NCI-H1930 (cell line): ENCODE measurements at places on chromosomes 5 and 9.

DNA sequence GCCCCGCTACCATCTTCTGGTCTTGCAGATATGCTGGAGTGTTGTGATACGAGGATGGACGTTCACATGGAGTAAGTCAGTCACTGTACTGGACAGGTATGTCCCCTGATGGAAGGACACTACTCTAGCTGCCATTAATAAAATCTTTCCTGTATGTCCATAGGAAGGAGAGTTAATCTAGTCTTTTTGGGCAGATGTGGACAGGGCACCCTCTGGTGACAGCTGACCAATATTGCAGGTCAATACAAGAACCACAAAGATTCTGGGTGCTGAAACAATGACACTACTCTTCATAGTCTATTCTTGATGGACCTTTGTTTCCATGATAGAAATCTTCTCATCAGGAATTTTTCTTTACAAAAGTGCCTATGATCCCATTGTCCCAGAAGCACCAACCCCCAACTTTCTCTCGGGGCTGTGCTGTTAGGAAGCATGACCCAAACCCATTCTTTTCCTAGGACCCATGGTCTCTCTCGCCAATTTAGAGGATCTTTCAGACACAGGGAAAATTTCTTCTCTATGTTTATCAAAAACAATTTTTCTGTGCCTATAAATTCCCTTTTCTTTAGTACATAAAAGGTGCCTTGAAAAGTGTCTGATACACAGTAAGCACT is 376.9 kb downstream of the DTWD2 start:
- no peak for DNase-seq

DNA sequence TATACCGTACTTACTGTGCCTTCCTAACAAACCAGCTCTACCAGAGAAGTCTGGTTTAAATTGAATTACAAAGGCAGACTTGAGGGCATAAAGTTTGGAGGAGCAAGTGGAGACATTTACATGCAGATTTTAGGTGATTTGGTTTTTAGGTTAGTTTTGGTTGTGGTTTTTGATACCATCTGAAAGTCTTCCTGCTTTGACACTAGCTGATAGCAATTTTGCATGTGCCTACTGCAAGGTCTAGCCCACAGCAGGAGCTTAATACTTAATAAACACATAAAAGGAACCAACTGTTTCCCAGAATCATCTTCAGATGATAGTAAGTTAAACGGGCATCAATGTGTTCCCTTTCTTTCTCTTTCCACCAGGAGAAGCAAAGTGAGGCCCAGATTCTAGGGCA is 3.4 kb upstream of the ESM1 start:
- no peak for DNase-seq

GRCh38 chr9:89872913-89873707 is 268.3 kb downstream of the GADD45G start:
- DNase-seq = no peak

DNA sequence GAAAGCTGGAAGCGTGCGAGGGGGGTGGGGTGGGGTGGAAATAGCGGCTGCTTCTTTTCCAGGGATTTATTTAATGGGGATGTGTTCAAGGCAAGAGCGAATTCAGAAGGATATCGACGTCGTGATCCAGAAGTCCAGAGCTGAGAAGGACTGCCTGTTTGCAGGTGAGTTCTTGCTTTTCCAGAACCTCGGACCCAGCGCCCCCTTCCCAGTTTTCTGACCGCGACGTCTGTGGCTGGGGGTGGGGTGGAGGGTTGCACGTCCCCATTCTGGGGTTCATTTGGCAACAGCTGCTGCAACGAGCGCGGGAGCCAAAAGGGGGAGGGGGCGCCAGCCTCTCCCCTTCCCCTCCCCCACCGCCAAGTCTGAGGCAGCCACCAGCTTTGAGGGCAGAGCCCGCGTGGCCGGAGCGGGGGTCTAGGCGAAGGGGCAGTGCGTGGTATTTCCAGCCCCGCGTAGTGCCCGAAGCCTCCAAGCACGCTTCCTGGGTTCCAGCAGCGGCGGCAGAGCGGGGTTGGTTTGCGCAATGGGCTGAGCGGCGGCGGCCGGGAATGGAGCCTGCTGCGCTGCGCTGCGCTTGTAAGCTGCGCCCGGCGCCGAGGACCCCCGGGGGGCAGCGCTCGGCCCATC is 701 bp downstream of the PARP8 start:
- peak; percentile 39 for DNase-seq

DNA sequence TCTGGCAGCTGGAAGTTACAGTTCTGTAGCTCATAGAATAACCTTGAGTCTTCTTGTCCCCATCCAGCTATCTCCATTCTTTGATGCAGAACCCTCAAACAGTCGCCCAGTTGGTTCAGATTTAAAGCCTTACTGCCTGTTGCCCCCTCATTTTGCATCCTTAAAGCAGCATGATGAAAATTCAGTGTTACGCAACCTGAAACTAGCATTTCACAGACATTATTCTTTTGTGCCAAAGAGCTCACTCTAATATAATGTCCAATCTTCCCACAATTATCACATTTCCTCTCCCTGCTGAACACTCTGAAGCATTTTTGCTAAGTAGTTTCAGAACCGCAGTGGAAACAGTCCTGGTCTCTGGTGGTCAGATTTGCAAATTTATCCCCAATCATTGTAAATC is 318.0 kb downstream of the PSAT1 start:
- no peak for DNase-seq

DNA sequence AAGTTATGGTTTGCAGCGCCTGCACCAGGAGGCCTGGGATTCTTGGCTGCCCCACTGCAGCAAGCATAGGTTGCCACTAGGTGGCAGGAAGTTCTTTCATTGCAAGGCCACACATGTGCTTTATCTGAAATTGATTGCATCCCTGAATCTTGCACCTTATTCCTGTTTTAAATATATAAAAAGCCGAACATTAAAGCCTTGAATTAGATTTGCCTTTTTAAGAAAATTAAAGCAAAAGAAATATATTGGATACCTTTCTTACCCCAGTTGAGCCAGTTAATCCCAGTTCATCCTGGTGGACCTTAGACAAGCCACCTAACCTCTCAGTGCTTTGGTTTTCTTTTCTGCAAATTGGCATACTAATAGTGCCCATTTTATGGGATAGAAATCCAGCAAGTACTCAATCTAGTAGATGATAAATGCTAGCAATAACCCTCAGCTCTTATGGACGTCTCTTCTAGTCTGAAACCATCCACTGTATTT is 6.3 kb upstream of the TRMT10B start:
- DNase-seq = peak; percentile 48

DNA sequence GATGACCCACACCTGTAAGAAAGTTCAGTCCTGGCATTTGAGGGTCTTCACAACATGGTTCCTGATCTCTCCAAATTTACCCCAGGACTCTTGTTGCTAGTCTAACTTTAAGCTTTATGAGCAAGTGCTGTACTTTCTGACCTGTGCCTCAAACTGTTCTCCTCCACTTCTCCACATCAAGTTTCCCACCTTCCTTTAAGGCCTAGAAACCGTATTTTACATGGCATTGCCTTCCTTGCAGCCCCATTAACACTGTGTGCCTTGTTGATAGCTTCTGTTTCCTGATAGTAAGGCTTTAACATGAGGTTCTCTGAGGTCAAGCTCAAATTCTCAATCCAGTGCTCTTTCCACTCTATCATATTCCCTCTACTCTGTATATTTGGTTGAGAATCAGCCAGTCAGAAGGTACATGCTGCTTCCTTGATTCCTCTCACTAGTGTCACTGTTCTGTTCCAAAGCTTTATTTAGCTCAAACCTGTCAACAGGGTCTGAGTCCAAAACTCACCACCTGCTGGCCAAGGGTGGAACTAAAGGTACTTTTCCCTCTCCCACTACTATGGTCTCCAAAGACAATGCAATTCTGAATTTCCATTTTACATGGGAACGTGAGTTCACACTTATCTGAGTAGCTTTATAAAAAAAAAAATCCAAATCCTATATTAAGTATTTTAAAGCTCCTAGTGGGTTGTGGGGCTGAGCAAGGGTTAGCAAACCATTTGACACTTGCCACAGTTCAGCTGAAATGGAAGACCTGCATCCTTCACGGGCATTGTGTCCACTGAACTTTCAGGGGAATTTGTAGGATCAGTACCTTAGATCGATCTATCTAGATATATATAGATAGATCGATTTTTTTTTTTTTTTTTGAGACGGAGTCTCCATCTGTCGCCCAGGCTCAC is 21.1 kb downstream of the VCP start:
- DNase-seq = no peak
